ENCODE measurements at places on chromosomes 11 and 22. TPM values are rescaled to one million over a fixed set of nuclear protein-coding genes. Genes with fewer than 3 reads are reported as not detected.
A peak's percentile ranks its signal among the peaks of the same experiment; 100 is the strongest.

DNA sequence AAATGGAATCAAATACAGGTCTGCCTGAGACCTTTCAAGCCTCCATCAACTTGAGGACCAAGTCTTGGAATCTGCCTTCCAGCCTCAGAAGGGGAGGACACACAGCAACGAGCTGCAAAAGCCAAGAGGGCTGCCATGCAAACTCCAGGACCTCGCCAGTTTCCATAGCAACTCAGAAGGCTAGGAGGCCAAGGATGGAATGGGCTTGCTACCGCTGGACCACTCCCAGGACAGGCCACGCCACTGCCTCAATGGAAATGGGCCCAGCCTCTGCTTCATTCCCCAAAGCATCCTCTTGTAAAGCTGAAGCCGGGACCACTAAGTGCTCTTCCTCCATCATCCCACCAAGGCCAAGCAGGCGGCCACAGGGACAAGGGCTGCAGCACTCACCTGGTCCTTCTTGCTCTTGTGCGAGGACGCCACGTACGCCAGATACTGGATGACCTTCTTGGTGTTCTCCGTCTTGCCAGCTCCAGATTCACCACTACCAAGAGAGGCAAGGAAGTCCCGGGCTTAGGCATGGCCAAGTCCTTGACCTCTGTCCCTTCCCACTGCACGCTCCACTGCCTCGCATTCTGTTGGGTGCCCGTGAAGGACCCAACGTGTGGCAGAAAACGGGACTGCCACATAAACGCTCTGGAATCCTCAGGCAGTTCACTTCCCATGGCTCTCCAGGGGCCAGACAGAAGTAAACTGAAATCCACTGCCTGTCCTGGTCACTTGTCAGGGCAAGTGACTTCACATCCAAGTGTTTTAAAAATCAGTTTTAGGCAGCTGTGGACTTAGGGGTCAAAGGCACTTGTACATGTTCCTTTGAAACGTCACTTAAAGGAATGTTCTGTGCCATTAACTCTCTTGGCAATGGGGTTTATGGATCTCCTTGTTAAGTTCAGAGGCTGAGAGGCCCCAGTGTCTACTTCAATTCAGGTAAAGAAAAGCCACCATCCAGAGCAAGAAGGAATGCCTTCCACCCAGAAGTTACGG is 61.3 kb downstream of the MYH9 start:
- no peak for DNase-seq

- DNase-seq = peak; percentile 45
Measured at GRCh38 chr11:111344032-111344431, 35.0 kb downstream of the POU2AF1 start.

DNA sequence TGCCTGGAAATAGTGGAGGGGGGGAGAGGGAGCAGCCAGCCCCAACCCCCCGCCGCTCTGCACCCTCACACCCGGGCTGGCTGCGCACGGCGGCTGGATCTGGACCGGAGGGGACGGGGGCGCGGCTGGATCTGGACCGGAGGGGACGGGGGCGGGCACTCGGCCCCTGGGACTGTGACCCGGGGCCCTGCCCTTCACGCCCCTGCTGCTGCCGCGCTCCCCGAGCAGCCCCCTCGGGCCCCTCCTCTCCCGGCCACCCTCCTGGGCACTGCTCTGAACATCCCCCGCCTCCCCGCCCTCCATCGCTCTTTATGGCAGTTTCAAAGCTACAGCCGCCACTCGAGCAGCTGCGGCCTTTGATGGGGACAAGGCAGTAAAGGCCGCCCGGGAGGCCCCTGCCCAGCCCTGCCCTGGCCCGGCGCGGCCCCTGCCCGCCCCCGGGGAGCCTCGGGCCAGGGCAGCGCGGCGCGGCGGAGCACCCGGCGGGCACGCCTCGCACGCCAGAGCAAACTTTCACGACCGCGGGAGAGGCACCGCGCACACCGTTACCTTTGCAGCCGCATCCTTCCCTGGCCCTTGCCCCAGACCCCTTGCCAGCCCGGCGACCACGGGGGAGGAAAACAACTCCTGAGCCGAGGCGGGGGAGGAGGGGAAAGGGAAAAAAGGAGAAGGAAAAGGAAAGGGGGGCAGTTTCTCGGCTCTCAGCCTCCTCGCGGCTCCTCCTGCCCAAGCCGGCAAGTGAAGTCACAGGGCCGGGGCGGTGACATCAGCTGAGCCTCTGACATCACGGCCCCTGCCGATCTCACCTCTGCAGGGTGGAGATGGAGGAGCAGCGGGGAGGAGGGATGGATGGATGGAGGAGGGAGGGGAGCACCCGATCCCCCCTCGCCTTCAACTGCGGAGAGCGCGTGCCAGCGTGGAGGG is 13.1 kb upstream of the TCF20 start:
- no peak for DNase-seq

GRCh38 chr22:48491451-48491941 is 1336.2 kb downstream of the BRD1 start:
- DNase-seq = no peak

DNA sequence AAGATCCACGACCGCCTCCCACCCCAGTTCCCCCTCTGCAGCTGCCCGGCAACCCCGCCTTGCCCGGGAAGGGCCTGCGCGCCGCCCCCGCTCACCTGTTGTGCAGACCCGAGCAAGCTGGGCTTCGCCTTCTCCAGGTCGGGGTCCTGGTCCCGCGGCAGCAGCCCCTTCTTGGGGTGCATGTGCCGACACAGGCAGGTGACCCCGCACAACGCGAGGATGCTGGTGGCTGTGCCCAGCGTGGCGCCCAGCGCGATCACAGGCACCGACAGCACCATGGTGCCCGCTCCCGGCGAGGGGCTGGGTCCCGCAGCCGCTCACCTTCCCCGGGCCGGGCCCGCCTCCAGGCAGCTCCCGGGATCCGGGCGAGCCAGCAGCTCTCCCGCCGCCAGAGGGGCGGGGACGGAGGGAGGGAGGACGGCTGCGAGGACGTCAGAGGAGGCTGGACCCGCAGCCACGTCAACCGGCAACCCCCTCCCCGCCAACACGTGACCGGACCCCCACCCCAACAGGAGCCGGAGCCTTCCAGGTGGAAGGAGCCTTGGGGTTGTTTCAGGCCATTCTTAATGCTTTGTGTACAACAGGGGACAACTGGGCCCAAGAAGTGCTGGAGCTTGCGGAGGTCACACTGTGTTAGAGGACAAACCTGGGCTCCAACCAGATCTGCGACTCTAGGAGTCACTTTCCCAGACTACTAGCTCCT is at the start of gene SYT13:
Gene SYT13, minus strand, starts transcription at position 412 of the 703 bp plus-strand sequence. Its CDS starts 134 bp downstream, at position 278.
- DNase-seq = no peak

GRCh38 chr11:116335891-116336290 is 436.9 kb downstream of the BUD13 start:
- DNase-seq = no peak

- DNase-seq = peak; percentile 93
Measured at GRCh38 chr22:37887584-37888378, 18.3 kb upstream of the MICALL1 start.

GRCh38 chr11:3164552-3165151 is 458 bp downstream of the OSBPL5 start:
- DNase-seq = no peak

- no peak for DNase-seq
Measured at GRCh38 chr11:133889893-133890292, 44.6 kb upstream of the SPATA19 start.

DNA sequence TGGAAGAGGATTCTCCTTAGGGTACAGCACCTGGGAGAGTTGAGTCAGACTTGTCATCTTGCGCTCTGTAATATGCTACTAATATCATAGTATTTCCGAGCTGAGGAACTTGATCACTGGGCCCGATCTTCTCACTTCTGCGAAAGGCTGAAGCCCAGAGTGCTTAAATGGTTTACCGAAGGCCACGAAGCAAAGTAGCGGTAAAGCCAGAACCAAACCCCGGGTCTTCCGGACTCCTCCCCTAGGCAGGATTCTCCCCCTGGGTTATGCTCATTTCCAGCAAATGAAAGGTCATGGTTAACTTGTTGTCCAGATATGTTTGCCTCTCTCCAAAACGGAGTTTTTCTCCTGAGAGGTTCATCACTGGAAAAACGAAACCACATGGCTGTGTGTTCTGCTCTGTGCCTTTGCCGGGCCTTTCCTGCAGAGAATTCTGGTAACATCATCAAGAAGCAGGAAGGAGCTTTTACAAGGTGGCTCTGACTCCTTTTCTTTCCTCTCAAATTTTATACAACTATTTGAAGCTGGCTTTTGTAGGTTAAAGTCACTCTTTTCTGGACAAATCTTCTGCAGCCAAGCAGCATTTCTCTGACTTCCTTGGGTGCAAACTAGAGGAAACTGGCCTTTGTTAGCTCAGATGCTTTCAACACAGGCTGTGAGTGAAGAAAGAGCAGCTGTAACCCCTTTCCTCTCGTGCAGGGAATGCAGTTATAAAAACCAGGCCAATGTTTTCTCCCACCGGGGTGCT is 35.5 kb downstream of the UBASH3B start:
- DNase-seq = peak; percentile 28

- DNase-seq = no peak
Measured at GRCh38 chr11:22317656-22318055, 20.5 kb upstream of the SLC17A6 start.

DNA sequence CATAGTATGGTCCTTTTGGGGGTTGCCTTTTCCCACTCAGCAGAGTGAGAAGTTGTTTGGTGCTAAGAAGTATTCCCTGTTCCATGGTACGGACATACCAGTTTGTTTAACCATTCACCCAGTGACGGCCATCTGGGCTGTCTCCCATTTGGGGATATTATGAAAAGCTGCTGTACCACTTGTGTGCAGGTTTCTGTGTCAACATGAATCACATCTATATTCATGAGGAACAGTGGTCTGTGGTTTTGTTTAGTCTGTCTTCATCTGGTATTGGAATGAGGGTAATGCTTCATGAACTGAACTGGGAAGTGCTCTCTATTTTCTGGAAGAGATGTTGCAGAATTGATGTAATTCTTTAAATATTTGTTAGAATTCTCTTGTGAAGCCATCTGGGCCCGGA is 89.5 kb downstream of the TRMU start:
- no peak for DNase-seq

DNA sequence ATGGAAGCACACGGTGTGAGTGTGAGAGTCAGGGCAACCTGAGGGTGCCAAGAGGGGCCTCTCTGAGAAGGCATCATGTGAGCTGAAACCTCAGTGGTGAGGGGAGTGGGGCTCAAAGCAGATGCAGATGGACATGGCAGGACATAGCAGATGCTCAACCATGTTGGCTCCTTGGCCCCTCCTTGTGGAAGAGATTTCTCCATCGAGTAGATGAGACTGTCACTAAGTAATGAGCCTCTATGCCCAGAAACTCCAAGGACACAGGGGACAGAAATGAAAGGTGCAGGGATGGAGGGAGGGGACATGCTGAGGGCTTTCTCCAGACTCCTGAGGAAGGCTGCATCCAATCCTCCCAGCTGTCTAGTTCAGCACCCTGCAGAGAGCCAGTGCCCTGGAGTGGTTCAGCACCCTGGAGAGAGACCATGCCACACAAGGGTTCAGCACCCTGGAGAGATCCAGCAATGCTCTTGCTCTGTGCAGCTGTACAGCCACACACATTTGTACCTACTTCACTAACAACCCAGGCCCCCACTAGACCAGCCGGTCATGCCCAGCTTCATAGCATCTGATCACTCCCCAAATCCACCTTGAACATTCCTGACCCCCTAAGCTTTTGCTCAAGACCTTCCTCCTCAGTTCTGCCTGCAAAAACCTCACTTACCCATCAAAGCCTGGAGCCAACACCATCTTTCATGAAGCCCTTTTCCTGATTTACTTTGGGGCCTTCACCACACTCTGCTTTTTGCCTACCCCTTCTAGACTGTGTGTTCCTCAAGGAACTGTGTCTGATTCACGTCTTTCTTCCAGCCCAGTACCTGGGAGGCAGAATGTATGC is 252.0 kb downstream of the CTTN start:
- peak; percentile 80 for DNase-seq

DNA sequence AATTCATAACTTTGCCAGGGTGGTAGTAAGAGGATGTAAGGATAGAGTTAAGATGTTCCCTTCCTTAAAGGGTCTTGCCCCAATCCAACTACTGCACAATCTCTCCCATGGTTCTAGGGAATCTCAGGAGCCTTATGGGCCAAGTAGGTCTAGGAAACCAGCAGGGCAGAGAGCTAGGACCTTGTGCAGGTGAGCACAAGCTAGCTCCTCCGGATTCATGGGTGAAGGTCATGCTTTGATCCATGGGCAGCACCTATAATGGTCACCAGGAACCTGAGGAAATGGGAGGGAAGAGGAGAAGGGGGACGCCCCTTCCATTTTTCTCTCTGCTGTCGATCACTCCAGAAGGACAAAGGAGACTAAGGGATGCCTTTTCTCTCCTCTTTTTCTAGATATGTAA is 16.8 kb downstream of the KCNJ11 start:
- peak; percentile 15 for DNase-seq

- no peak for DNase-seq
Measured at GRCh38 chr11:71962428-71963038, 33.7 kb downstream of the RNF121 start.

GRCh38 chr11:120129570-120129969 is 8.3 kb downstream of the TRIM29 start:
- DNase-seq = no peak

DNA sequence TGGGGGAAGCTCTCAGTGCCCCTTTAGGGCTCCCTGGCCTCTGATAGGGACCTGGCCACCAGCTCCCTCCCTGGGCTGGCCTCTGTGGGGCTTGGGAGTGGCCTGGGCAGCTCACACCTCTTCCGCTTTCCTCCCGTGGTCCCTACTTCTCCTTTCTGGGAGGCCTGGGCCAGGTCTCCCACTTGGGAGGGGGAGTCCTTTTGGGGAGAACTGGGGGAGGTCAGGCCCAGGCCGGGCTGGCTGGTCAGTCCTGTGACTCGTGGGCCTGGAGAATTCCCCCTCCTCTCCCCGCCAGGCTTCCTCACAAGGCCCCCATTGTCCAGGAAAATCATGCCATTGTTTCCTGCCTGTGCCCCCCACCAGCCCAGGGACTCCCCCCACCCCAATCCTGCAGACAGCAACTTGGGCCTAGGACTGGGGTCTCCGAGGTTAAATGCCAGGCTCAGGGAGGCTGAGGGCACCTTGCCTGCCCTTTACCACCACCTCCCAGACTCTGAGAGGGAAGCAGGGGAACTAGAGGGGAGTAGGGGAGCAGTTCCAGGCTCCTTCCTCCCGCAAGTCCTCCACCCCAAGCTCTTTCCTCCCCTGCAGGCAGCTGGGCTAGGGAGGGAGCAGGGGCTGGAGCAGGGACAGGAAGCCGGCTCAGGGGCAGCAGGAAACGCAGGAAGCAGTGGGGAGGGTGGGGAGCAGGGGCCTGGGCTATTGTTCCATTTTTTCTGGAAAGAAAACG is 2.8 kb downstream of the MAP3K11 start:
- DNase-seq = no peak

- DNase-seq = no peak
Measured at GRCh38 chr11:105732611-105733010, 122.7 kb downstream of the GRIA4 start.

- DNase-seq = peak; percentile 67
Measured at GRCh38 chr11:59216641-59217564, 4.2 kb upstream of the MPEG1 start.

The APOA4 gene
- not detected for total RNA-seq

The OR10D3 gene
- total RNA-seq = not detected

The LARGE2 gene
- 1.4 TPM for total RNA-seq

The BDNF gene
- 5.4 TPM for total RNA-seq

The TAF1D gene
- 158 TPM for total RNA-seq

The PGA4 gene
- not detected for total RNA-seq

The OR51B2 gene
- not detected for total RNA-seq

The A4GALT gene
- total RNA-seq = 17.1 TPM

The SHISAL1 gene
- 0.94 TPM for total RNA-seq
